ENCODE measurements at places on chromosomes 5 and 9.

- no peak for DNase-seq
Observed at GRCh38 chr5:42813533-42813932, 1.8 kb upstream of the SELENOP start.

DNA sequence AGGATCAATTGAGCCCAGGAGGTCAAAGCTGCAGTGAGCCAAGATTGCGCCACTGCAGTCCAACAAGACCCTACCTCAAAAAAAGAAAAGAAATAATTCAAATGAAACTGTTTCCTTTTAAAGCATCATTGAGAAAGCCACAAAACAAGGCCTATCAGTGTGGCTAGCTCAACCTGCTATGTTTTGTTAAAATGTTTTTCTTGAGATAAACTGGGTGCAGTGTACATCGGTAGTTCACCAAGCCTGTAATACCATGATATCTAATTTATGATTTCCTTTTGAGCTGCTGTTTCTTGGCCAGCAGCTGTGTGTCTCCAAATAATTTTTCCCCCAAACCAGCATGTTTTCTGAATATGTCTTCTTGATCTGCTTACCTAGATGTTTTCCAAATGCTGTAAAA lies 97.3 kb upstream of the GOLGA1 start:
- DNase-seq, result no peak

DNA sequence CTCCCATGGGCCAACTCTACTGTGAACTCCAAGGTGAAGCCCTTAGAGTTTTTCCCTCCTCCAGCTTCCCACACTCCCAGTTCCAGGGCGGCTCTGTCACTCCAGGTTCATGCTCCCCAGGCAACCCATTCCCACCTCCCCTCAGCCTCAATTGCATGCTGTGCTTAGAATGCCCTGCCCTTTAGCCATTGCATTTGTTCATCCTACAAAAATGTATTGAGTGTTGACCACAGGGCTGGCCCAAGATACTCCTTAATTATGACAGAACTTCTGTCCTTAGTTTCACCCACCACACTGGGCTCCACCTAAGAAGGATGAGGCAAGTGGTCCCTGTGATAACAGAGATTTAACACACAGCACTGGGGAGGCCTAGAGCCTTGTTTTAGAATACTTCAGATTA lies 236.1 kb downstream of the ADAMTSL1 start:
- no peak for DNase-seq

DNA sequence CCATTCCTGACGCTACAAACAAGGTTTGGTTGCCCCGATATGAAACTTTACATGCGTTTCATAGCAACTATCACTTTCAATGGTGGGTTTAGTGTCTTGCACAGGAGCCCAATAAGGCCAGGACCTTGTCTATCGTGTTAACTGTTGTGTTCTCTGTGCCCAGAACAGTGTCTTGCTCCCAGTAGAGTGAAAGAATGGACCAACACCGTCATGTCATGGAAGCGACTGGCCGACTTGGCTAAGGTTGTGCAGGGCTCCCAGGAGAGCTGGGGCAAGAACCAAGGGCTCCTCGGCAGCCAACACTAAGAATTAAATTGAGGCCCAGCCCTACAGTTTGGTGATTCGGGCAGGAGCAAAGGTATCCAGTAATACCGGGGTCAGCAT lies 498 bp upstream of the ARHGEF37 start:
- no peak for DNase-seq

- DNase-seq, result no peak
Observed at GRCh38 chr9:123326662-123327093, 29.3 kb upstream of the CRB2 start.

GRCh38 chr9:111975709-111976108 lies 79.1 kb downstream of the UGCG start:
- no peak for DNase-seq

GRCh38 chr9:128244837-128245231 lies 31.0 kb downstream of the GOLGA2 start:
- no peak for DNase-seq

- DNase-seq, result no peak
Observed at GRCh38 chr5:77305956-77306355, 95.5 kb downstream of the PDE8B start.
